ENCODE measurements at places on chromosomes 6 and 20. TPM values are rescaled to one million over a fixed set of nuclear protein-coding genes. Genes with fewer than 3 reads are reported as not detected.

DNA sequence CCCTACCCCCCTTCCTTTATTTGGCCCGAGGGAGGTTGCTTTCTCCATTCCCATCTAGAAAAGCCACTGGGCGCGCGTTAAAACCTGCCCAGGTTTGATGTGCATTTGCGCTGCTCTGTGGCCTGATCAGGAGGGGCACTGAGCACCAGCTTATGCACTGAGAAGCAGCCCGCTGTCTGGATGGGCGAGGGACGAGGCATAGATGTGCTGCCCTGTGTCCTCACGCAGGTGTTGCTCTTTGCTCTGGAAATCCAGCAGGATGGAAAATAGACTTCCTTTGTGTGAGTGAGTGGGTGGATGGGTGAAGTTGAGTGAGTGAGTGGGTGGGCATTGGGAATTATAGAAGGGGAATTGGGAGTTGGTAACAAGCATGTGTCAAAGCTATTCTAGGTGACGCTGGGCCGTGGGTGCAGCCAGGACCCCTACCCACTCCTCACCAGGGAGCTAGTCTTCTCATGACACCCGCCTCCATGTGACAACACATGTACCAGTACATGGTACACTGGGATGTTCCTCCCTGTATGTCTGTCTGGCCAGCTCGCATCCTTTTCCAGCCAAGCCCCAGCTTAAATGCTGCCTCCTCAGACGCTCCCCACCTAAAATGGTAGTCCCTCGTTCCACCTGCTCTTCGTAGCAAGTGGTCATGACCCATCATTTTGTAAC, 162.6 kb downstream of the DTNBP1 start:
- DNase-seq: no peak
- H3K27ac ChIP-seq: no peak overlapping the region
- peaks cover 6% of the 10 kb centered on the region for H3K36me3 ChIP-seq
- peaks cover 61% of the 10 kb centered on the region for H3K4me1 ChIP-seq
- H3K4me3 ChIP-seq: no peak overlapping the region

- H3K4me3 ChIP-seq: no peak overlapping the region
- no peaks in the 10 kb centered on the region for H3K27me3 ChIP-seq
- H3K4me1 ChIP-seq: peaks cover 29% of the 10 kb centered on the region
- no peak for DNase-seq
- no peaks in the 10 kb centered on the region for H3K36me3 ChIP-seq
Measured at GRCh38 chr6:108868647-108869046, 20.4 kb downstream of the ARMC2 start.

The ACSS1 gene
- total RNA-seq: 126 TPM

The MARCKS gene
- 20.0 TPM for total RNA-seq

- H3K27me3 ChIP-seq: no peaks in the 10 kb centered on the region
- no peaks in the 10 kb centered on the region for H3K36me3 ChIP-seq
- no peaks in the 10 kb centered on the region for H3K4me1 ChIP-seq
Measured at GRCh38 chr20:23835716-23836115, 9.2 kb upstream of the CST2 start.

DNA sequence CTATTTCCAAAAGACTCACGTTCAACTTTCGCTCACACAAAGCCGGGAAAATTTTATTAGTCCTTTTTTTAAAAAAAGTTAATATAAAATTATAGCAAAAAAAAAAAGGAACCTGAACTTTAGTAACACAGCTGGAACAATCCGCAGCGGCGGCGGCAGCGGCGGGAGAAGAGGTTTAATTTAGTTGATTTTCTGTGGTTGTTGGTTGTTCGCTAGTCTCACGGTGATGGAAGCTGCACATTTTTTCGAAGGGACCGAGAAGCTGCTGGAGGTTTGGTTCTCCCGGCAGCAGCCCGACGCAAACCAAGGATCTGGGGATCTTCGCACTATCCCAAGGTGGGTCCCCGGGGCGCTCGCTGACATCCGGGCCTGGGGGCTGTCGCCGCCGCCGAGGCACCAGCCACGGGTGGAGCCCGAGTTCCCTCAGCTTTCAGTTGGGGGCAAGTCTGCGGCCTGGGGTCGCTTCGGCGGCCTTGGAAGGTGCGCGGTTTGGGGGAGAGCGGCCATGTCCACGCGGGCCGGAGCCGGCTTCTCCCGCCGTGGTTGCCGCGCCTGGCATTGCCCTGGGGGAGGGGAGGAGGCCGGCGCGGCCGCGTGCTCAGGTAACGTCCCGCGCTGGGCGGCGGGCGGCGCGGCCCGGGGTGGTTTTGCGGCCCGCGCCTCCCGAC, 429 bp downstream of the AMD1 start:
- peak overlapping the region; percentile 96 for H3K27ac ChIP-seq
- H3K4me1 ChIP-seq: peaks cover 43% of the 10 kb centered on the region
- H3K36me3 ChIP-seq: no peaks in the 10 kb centered on the region
- H3K4me3 ChIP-seq: peak overlapping the region; percentile 87
- H3K27me3 ChIP-seq: no peaks in the 10 kb centered on the region
- no peak for DNase-seq

DNA sequence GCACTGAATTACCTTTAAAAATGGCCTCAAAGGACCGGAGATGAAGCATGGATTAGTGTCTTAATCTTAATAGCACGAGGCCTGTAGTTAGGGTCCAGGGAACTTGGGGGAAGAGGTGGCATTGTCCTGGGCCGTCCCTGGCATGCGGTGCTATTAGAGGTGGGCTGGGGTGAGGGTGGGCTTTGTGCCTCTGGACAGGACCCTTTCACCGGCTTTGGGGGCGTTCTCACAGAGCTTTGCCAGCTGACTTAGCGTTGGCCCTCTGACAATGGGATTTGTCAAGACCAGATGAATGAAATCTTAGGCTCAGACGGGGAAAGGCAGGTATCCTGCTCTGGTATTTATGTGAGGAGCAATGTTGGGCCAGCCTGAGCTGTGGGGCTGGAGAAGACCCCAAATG, 59.6 kb downstream of the ERMARD start:
- H3K27me3 ChIP-seq: no peaks in the 10 kb centered on the region
- H3K36me3 ChIP-seq: no peaks in the 10 kb centered on the region
- DNase-seq: no peak
- no peaks in the 10 kb centered on the region for H3K4me1 ChIP-seq
- H3K27ac ChIP-seq: no peak overlapping the region

Data from heart left ventricle (tissue), 16 donors.